ENCODE measurements at places on chromosomes 7 and 10.

DNA sequence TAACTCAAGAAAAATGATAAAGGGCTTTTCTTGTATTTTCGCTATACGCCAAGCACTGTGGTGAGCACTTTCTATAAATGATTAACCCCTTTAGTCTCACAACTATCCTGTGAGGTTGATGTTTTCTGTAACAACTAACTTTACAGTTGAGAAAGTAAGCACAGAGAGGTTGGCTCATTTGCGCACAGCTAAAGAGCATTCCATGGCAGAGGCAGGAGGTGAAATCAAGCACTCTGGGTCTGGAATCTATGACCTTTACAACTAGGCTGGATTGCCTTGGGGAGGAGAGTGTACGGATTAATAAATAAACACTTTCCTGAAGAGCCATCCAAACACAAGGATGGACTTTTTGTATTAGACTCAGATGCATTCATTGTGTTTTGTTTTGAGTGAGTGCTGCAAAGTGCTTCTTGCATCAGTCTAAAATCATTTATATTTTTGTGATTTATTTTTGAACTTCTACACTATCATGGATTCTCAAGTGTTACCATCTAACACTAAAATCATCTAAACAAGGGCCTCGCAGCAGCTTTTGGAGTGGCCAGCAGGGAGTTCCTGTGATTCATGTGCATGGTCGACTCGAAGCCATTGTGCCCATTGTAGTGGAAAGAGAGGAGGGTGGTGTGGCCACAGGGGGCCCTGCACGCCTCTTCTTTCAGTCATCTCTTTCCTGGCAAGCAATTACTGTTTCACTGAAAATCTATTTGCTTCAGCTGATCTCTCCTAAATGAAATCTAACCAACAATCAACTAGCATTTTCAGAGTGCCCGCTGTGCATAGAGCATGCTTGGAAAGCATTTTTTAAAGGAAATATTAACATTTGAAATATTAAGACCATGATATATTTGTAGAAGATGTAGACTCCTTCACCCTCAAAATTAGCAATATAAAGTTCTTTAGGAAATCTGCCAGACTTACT is 633.4 kb upstream of the COBL start:
- no peak for DNase-seq

DNA sequence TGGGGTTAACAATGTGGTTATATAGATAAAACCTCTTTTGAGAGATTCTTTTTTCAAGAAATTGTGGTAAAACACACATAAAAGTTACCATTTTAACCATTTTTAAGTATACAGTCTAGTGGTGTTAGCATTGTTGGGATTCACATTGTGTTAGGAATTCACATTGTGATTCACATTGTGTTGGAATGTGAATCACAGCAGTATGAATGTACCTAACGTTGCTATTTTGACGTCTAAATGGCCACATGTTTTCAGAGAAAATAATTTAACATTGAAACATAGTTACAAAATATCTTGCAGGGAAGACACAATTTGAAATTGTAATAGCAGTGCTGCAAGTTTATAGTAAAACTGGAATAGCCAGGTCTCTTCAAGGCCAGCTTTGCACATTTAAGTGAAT is 129.0 kb downstream of the BICC1 start:
- DNase-seq = no peak

DNA sequence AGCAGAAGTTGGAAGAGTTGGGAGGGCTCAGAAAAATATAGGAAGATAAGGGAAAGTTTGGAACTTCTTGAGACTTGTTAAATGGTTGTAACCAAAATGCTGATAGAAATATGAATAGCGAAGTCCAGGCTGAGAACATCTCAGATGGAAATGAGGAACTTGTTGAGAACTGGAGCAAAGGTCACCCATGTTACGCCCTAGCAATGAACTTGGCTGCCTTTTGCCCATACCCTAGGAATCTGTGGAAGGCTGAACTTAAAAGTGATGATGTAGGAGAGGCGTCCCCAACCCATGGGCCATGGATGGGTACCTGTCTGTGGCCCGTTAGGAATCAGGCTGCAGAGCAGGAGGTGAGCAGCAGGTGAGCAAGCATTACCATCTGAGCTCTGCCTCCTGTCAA is 347.8 kb downstream of the ARL4A start:
- DNase-seq = no peak

- no peak for DNase-seq
These were observed 25.4 kb downstream of the PTF1A start for GRCh38 chr10:23217471-23217870.

DNA sequence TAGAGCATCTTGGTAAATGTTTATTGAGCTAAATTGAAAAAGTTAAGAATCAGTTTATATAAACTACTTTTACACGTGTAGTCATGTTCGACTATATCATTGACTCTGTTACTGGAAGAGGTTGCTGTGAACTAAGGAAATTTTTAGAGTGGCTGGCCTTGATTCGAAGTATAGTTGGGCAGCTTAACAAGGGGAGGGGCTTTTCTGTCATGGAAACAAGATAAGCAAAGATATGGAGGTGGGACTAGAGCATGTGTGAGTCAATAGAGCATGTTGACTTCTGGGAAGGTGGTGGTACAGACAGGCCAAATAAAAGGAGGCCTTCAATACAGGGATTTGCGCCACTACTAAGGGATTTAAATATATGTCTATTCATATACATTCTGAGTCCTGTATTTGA is 7.6 kb downstream of the ATP5F1C start:
- no peak for DNase-seq

DNA sequence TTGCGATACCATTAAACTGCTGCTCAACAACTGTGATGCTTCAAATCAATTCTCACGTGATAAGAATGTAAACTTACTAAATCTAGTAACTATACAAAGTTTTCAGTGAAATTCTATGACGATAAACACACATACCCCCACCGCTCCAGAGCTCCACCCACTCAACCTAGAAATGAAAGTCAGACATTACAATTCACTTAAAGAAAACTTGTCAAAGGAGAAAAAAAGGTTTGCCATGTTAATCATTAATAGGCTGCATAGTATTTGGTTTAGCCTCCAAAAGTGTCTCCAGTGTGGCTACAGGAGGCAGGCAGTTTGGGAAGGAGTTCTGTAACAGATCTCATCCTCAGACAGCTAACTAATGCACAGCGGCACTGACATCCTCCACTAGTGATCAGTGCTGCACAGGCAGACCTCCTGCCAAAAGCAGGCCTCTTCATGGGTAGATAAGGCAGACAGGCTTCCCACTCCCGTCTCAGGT is 3.1 kb downstream of the HERPUD2 start:
- no peak for DNase-seq

DNA sequence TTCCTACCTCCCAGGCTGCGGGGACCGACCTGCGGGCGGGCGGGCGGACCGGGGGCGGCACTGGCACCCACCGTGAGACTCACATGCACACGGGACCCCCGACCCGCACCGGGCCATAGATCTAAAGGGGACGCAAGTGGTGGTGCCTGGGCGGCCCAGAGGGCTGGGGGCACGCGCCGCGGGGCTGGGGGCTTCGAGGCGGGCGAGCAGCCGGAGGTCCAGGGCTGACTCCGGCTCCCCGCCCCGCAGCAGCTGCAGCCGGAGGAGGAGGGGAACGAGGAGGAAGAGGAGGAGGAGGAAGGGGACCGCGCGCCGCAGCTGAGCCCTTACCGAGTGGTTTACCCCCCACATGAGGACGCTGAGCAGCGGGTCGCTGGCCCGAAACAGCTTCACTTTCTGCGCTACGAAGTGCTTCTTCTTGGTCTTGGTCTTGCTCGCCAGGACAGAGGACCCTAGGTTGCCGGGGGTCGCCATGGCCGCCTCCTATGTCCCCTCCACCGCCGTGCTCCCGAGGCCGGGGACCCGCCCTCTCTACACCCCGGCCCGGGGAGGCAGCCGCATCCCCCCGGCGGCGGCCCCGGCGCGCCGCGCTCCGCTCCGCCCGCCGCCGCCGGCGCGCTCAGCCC is 412 bp downstream of the PIP4K2A start:
- DNase-seq = no peak

DNA sequence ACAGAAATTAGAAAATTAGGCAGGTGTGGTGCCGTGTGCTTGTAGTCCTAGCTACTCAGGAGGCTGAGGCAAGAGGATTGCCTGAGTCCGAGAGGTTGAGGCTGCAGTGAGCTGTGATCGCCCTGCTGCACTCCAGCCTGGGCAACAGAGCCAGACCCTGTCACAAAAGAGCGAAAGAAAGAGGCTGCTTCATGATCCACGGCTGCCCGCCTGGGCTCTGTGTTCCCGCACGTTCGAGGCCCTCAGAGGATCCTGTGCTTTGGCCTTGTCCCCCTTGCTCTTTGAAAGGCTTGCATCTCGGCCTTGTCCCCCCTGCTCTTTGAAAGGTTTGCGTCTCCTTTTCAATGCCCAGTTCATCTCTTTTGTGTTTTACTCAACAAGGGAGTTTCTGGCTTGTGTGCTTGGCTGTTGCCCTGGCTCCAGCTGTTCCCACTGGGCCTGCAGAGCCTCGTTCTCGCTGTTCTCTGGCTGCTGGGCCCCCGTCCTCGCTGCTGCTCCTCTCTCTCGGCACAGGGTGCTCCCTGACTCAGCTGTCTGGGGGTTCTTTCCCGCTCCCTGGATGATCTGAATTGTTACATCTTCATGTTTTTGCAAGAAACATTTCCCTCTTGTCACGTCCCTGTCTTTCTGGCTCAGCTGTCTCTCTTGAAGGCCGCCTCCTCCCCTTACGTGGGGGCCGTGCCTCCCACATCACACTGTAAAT is 45.1 kb upstream of the INPP5A start:
- no peak for DNase-seq

GRCh38 chr7:289209-289755 is 688 bp upstream of the FOXL3 start:
- no peak for DNase-seq

GRCh38 chr10:72356987-72357386 is 2.3 kb upstream of the DNAJB12 start:
- DNase-seq = no peak

- no peak for DNase-seq
These were observed 85.9 kb upstream of the UNC5B start for GRCh38 chr10:71126432-71126831.

- no peak for DNase-seq
These were observed 50.2 kb downstream of the ELFN1 start for GRCh38 chr7:1720326-1720725.

GRCh38 chr7:130989101-130989795 is 255.2 kb upstream of the KLF14 start:
- no peak for DNase-seq

DNA sequence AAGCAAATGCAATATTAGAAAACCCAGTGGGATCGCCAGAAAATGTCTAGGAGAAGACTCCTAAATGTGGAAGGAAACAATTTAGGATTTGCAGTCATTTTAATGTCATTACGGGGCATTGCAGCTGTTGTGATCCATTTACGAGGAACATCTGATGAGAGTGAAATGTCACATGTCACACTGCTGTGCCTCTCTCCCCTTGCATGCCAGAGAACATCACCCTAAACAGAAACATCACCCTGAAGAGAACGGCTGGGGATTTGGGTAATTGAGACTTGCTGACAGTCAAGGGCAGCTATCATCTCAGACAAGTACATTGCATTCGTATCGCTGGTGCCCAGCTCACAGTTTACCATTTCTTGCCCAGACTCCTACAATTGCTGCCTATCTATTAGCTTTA is 785.7 kb upstream of the POM121L12 start:
- DNase-seq = no peak

- DNase-seq = no peak
These were observed 56.7 kb upstream of the SEMA3A start for GRCh38 chr7:84251277-84251781.

- no peak for DNase-seq
These were observed 191.9 kb downstream of the SFMBT2 start for GRCh38 chr10:7218968-7219367.

DNA sequence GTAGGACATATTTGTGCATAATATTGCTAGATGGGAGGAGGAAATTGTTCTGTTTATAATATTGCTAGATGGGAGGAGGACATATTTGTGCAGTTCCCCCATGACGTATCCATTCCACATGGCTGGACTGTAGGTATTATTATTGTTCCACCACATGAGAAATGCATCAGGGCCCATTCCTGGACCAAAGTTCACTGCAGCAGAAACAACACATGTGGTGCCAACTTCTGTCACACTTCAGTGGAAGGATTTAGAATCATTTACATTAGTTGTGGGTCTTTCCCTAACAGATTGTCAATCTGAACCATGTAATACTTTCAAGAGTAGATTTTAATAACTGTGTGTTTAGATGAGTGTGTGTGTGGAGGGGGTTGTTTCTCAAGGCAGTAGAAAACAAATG is 32.7 kb upstream of the MACC1 start:
- DNase-seq = no peak

DNA sequence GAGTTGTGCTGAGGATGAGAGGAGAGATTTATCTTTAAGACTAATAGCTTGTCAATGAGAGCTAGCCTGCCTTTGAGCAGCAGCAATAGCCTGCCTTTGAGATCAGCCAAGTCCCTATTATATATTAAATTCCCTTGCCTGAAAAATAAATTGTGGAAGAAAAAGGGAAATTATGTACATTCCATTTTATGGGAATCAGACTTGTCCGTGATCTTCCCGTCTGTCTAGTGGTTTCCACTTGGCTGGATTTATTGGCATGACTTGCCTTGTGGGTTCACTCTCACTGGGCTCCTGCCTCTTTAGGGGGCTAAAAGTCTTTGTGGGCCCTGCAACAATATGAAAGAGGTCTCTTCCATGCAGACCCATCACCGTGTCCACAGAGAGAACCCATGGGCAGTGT is 171.7 kb upstream of the FRMD4A start:
- no peak for DNase-seq

GRCh38 chr7:7486362-7486761 is 49.3 kb downstream of the COL28A1 start:
- DNase-seq = no peak

- DNase-seq = no peak
These were observed 735.3 kb downstream of the SUGCT start for GRCh38 chr7:40870108-40870507.

DNA sequence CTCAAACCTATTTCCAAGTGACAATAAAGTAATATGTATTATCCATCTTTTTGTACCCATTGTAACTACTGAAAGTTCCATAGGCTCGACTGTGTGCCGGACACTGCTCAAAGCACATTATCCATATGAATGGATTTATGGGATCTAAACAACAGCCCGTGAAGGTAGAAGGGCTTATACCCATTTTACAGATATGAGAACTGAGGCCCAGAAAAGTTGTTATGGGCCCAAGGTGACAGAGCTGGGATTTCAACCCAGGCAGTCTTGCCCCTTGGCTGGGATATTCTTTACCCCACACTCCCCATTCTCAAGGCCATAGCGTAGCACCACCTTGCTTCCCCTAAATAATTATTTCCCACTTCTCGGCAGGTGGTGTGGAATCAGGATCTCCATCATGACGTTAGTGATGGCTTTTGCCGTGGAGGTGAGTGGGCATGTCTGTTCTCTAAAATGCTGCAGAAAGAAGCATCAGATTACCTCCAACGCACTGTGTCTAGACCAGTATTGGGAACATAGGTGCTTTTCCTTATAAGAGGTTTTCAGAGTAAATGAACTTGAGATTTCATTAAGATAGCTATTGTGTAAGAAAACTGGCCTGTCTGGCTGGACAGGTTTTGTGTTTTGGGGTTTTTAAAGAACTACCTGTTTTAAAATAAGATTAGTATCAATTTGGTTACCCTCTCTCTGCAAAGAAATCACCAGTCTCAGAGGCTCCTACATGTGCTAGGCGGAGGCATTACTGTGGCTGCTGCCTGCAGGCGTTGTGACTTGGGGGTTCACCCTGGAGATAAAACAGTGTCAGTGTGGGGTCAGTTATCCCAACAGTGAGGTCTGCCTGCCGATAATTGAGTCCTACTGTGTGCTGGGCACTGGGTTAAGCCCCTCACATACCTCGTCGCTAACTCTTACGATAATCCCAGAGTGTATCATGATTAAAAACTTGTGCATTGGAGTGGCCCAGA is 85.1 kb upstream of the SDK1 start:
- no peak for DNase-seq
